Fibroblast of mammary gland (primary cell): ENCODE measurements at places on chromosomes 16 and 17.

DNA sequence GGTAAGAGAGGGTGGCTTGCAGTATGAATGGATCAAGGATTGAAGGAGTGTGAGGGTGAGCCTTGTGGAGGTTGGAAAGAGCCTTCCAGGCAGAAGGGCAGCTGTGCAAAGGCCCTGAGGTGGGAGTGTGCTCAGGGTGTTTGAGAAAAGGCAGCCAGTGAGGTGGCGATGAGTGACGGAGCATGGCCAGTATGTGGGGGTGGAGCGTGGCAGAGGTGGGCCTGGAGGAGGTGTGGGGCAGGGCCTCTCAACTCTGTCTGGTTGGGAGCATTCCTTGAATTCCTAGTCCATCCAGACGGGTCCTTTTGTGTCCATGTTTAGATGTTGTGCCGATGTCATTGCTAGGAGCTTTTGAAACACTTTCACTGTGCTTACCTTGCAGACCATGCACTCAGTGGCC is 51.3 kb downstream of the EPN2 start:
- no peak for DNase-seq

GRCh38 chr17:42120161-42120769 is 902 bp downstream of the KAT2A start:
- DNase-seq, result no peak

GRCh38 chr16:89077076-89077475 is 16.6 kb upstream of the ACSF3 start:
- DNase-seq, result no peak

GRCh38 chr17:8068736-8069586 is 18.6 kb downstream of the ALOX12B start:
- no peak for DNase-seq

DNA sequence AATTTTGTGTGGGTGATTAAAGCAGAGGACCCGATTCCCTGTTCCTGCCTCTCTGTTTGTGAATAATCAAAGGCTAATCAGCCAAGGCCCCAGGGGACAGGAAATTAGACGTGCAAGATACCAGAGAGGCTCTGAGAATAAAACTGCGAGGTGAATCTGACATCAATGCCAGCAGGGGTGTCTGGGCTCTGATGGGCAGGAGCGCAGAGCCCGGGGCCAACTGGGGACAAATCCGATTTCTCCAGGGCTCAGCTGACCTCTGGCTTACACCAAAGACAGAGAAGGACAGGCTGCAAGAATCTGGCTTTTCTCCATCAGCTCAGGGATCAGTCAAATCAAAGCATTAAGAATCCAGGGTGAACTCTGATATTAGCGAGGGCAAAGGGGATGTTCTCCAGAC is 174.3 kb downstream of the XYLT1 start:
- no peak for DNase-seq

- no peak for DNase-seq
Observed at GRCh38 chr16:8720080-8720966, 45.9 kb downstream of the ABAT start.

- DNase-seq, result no peak
Observed at GRCh38 chr17:44642834-44643233, 13.4 kb upstream of the MEIOC start.

GRCh38 chr16:12436201-12436657 is 367.5 kb downstream of the CPPED1 start:
- DNase-seq, result no peak
